ENCODE measurements at places on chromosomes 7 and 10. TPM values are rescaled to one million over a fixed set of nuclear protein-coding genes. Genes with fewer than 3 reads are reported as not detected.

The PTPN20 gene
- 34.8 TPM for total RNA-seq

The A1CF gene
- not detected for total RNA-seq

The PAX4 gene
- total RNA-seq = not detected

The NRF1 gene
- 25.6 TPM for total RNA-seq

The FRAT1 gene
- 6.0 TPM for total RNA-seq

The USP6NL gene
- total RNA-seq = 29.8 TPM
